ENCODE measurements at places on chromosomes 13 and 19. TPM values are rescaled to one million over a fixed set of nuclear protein-coding genes. Genes with fewer than 3 reads are reported as not detected.

ZNF234 gene
- 12.1 TPM for total RNA-seq

RUBCNL gene
- not detected for total RNA-seq

FDX2 gene
- total RNA-seq, result 9.0 TPM

CATSPERD gene
- total RNA-seq, result not detected

- DNase-seq, result no peak
- H3K36me3 ChIP-seq, result no peaks in the 10 kb centered on the region
- H3K4me3 ChIP-seq, result no peak overlapping the region
- peaks cover 7% of the 10 kb centered on the region for H3K4me1 ChIP-seq
These were observed 22.5 kb upstream of the MYCBP2 start for GRCh38 chr13:77349365-77349764.

DNA sequence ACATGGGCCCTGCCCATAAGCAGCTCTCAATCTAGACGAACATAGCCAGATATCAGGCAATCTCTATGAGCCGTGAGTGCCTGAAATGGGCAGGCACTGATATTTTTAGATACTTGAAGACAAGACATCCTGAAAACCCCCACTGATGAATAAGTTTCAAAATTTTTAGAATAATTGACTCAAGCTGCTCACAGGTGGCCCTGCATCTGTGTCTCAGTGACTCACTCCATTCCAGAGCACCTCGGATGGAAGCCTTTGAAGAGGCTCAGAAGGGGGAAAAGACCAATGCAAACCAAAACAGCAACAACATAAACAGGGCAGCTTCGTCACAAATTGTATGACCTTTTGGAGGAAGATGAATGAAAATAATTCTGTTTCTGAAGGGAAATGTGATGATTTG is 42.8 kb upstream of the SLC46A3 start:
- peaks cover 7% of the 10 kb centered on the region for H3K27me3 ChIP-seq
- DNase-seq, result no peak
- H3K4me1 ChIP-seq, result no peaks in the 10 kb centered on the region
- H3K4me3 ChIP-seq, result no peak overlapping the region
- no peaks in the 10 kb centered on the region for H3K36me3 ChIP-seq
- H3K27ac ChIP-seq, result no peak overlapping the region
